ENCODE measurements at places on chromosomes 3 and 15.

DNA sequence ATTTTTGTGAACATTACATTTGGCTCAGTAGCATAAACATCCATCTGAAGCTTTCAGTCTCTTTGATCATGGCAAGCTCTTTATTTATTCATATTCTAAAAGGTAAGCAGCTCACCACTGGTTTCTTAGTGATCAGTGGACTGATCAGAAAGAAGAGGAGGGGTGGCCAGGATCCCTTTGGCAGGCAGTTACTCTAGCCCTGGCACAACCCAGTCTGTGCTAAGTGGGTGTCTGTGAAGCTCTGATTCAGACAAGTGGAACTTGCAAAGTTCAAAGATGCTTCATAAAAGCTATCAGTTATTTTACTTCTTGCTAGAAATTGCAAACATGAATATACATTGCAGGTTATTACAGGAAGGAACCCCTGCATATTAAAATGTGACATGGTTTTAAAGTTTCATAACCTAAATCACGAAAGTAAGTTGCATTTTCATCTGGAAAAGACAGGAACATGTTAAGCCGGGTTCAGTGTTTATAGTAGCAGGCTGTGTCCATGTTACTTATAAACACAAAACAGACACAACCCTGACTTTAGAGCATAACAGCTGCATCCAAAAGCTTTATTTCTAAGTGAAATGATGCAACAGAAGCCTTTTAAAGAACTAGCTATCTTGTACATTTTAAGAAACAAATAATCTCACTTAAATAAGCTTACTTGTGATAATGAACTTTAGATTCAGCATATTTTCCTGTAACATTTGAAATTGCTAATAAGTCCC, 785.3 kb downstream of the MCTP2 start:
- DNase-seq, result no peak

GRCh38 chr3:170765419-170766078, 104.4 kb downstream of the RPL22L1 start:
- no peak for DNase-seq

DNA sequence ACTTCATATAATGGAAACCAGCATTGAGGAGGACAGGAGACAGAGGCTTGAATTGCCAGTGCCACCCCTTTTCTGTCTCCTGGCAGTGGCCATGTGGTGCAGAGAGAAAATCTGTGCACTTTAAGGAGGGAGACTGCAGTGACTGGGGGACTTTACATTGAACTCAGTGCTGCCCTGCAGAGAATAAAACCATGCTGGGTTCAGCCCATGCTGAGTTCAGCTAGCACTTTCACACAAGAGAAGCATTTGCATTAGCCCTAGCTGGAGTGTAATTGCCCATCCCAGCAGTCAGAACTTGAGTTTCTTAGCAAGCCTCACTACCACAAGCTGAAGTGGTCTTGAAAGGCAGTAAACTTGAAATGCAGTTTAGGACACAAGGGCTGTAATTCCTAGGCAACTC, 677.5 kb downstream of the ZPLD1 start:
- no peak for DNase-seq

DNA sequence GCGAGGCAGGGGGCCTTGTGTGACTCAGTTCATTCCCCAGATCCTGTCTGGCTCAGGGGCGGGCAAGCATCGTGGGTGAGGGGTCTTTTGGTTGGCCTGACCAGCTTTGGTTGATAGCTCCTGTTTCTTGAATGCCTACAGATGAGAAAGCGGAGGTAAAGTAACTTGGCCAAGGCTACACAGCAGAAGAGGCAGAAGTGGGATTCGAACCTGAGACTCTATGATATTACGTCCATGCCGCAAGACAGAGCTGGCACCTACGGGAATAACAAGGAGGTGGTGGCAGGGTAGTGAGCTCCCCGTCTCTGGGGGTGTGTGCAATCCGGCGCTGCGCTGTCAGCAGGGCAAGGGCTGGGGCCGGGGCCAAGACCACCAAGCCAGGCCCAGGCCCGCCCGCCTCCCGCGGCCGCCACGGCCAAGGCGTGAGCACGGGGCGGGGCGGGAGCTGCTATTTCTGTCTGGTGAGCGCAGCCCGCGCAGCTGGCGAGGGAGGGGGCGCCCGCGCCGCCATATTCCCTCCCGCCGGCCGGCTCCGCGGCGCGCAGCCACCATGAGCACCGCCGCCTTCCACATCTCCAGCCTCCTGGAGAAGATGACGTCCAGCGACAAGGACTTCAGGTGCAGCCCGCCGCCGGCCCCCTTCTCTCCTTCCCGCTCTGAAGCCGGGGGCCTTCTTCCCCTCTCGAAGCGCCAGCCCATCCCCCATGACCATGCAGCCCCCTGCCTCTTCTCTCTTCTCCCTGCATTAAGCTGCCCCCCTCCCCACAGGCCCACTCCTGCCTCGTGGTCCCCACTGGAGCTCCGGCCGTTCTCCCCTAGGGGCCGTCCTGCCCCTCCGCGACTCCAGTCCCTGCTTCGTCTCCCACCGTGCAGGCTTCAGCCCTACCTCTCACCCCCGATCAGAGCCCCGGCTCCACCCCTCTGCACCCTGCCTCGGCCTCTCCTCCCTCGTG, at the start of gene CAND2:
TSS of gene CAND2 (plus strand) at position 510 of the 953 bp plus-strand sequence. CDS start at position 551, 41 bp downstream.
- peak; percentile 27 for DNase-seq

DNA sequence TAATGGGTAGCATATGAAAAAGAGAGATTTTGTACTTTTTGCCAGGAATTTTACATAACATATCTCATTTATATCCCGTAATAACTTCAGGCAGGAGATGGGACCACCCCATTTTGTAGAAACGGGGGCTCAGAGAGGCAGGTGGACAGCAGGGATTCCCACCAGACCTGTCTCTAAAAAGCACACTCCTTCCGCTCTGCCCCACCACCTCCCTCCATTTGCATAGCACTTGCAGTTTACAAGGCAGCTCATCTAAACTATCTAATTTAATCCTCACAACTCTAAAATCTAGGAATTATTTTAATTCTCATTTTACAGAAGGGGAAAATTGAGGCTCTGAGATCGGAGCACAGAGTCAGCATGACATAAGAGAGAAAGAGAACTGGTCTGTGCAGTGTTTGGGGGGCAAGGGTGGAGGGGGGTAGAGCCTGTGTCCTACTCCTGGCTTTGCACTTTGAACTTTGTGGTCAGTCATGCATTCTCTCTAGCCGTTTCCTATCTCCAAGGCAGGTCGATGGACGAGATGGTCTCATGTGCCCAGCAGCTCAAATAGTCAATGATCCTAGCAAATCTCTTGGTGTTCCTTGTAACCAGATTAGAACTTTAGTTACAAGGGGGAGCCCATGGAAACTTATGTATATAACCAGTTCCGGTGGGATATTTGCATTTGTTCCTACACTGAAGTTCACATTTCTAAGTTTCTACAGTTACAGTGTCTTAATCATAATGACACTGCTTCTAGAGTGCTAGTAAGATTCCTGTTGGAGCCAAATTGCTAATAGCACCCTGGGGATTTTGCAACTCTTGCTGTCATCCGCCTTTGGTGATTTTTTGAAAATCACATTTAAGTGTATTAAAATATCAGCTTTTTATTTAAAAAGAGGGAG, 18.6 kb downstream of the CRYGS start:
- DNase-seq, result peak; percentile 38

DNA sequence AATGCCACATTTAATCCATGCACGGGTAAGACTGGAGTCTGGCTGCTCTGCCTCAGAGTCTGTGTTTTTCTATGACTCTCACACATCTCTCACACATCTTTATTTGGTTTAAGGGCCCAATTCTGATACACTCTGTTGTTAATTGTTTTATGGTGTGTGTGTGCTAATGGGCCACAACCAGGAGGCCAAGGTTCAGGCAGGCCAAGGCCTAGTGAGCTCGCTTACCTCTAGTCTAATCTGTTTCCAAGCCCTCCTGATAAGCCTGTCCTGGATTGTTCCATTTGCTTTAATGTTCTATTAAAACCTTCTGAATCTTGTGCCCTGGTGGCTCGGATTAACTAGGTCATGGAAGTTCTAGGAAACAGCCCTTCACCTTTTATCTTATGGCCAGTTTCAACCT, 445.4 kb upstream of the DPH6 start:
- no peak for DNase-seq

- DNase-seq, result no peak
These were observed 33.0 kb downstream of the SLC28A1 start for GRCh38 chr15:84917452-84917851.

GRCh38 chr3:172478116-172478515, 29.9 kb upstream of the GHSR start:
- DNase-seq, result no peak

DNA sequence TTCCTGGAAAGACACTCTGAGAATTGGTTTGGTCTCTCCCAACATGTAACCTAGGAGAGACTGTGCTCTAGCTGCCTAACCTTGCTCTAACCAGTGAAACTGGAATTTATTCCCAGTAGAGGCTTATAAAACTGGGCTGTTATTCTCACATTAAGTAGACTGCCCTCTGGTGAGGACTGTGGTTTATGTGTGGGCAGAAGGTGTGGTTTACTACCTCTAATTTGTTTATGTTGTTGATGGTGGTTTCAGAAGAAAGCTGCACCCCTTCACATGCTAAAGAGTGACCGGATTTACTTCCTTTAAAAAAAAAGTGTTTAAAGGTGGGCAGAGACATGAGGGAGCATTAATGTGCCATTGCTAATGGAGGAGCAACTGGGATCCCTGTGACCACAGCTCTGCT, 273.2 kb downstream of the MECOM start:
- DNase-seq, result no peak

DNA sequence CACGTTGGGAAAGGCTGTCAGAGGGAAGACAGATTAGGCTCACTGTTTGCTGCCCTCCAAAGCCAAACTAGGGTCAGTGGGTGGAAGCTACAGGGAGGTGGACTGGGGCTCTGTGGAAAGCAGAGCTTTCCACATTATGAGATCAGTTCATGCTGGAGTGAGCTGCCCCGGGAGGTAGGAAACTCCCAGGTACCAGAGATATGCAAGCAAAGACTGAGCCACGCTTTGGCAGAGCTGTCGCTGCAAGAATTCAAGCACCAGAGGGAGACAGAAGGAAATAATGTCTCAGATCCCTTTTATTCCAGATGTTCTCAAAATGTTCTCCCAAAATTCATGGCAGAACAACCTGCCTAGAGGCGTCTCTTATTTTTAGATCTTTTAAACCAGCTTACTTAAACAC, 286.6 kb downstream of the WDR72 start:
- DNase-seq, result no peak

DNA sequence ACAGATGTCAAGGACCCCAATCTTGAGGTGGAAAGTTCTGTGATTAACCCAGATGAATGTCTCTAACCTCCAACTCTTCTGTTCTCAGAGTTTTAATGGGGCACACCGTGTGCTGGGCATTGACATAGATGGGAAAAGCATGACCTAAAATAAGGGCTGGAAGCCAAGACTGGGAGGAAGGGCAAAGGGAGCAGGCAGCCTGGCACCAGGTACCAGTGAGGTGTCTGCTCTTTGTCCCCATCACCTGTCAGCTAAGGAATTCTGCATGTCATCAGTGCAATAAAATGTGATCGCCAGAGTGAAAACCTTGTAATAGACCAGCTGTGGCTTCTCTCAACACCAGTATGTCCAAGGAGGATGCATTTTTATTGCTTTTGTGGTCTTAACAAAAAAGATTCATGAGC, 143.5 kb upstream of the TPM1 start:
- no peak for DNase-seq

GRCh38 chr3:113953677-113954076, 5.9 kb downstream of the ZDHHC23 start:
- no peak for DNase-seq

DNA sequence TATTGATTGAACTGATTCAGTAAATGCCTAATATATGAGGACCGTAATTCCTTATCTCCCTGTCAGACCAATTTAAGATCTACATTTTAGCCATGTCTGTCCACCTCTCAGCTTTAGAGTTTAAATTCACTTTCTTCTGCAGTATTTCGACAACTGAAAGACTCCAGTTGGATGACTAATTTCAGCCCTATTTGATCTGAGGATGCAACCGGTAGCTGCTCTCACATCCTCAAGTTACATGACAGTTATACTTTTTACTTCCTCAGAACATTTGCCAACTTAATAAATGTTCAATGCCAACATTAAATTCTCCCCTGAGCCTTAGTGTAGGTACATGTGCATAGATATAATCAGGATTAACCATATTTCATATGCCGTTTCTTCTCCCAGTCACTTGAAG, 2.5 kb upstream of the HHLA2 start:
- DNase-seq, result no peak

GRCh38 chr15:70084461-70084860, 13.3 kb downstream of the TLE3 start:
- peak; percentile 21 for DNase-seq

GRCh38 chr3:189277711-189278110, 105.9 kb downstream of the TPRG1 start:
- DNase-seq, result no peak

DNA sequence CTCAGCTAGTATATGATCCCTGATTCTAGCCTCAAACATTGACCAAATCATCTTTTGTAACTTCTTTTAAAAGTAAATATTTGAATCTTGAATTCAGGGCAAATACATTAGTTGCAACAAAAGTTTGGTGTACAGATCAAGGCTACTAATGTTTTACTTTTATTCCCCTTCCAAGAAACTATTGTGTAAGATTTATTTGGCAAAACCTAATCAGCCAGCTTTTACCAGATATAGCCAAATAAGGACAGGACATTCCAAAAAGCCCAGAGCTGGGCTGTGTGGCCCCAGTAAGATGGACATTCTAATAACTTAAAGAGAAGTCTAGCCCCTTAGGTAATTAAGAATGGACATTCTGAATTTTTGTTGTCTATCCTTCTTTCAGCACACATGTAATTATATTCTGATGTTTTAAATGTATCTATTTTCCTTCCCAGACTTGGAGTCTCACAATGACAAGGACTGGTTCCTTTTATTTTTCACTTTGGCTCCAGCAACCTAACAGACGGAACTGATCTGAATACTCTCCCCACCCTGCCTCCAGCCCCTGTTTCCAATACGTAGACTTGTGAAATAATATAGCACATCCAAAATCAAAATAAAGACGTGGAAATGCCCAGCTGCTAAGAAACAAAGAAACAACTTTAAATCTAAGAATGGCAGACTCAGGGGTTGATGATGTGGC, 48.1 kb downstream of the STARD5 start:
- no peak for DNase-seq

- DNase-seq, result no peak
These were observed 29.2 kb downstream of the NSUN3 start for GRCh38 chr3:94092086-94092485.

- DNase-seq, result peak; percentile 53
These were observed 120.5 kb downstream of the XXYLT1 start for GRCh38 chr3:195150181-195151118.
